ENCODE measurements at places on chromosomes 16 and 17.

GRCh38 chr16:85798901-85799496, 345 bp downstream of the EMC8 start:
- DNase-seq: no peak

GRCh38 chr17:18261146-18261515, 669 bp downstream of the MIEF2 start:
- DNase-seq: no peak

DNA sequence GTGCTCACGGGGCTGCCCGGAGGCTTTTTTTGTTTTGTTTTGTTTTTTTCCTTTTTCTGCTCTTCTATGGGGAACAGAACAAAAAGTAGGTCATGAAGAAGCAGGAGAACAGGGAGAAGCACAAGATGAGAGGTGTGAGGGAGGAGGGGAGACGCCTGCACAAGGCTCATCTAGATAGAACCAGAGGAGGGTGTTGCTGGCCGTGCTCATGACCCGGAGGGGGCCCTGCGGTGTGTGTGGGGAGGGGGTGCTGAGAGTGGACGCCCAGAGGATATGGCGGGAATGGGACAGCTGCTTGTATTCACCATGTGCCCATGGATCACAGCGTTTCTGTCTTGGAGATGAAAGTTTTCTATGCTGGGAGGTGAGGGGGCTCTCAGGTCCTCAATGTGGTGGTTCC, 183.7 kb downstream of the FOXL1 start:
- no peak for DNase-seq

DNA sequence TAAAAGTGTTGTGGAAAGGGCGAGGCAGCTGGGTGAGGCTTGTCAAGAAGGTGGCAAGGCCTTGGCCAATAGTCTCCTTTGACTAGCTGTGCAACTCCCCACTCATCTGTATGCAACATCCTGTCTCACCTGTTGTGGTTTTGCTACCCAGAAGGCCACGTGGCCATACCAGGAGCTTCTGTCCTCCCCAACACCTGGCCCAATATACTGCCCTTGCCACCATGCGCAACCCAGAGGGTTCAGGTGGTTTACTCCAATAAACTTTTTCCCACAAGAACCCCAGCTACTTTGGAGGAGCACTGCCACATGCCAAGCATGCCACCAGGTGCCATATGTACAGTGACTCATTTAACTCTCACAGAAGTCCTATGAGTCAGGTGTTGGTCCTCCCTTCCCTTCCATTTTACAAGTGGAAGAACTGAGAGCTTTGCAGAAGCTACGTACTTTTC, 10.2 kb downstream of the MYO19 start:
- DNase-seq: no peak

DNA sequence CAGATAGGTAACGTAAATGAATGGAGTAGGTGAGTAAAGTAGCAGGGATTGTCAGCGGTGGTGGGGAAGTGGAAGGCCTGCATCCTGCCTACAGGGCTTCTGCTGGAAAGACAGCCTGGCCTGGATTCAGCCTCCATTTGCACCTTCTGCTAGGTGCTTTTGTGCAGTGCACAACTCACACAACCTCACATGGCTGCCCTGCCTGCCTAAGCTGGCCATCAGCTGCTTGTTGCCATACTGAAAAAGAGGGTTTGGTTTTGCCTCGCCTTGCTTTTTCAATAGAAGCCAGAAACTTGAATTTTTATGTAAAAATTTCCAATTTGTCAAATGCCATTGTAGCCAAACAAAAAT, 36.3 kb downstream of the SOST start:
- no peak for DNase-seq

- no peak for DNase-seq
These were observed 65.7 kb upstream of the MED13 start for GRCh38 chr17:62130739-62131138.

GRCh38 chr17:49911719-49912118, 57.3 kb upstream of the DLX4 start:
- no peak for DNase-seq

DNA sequence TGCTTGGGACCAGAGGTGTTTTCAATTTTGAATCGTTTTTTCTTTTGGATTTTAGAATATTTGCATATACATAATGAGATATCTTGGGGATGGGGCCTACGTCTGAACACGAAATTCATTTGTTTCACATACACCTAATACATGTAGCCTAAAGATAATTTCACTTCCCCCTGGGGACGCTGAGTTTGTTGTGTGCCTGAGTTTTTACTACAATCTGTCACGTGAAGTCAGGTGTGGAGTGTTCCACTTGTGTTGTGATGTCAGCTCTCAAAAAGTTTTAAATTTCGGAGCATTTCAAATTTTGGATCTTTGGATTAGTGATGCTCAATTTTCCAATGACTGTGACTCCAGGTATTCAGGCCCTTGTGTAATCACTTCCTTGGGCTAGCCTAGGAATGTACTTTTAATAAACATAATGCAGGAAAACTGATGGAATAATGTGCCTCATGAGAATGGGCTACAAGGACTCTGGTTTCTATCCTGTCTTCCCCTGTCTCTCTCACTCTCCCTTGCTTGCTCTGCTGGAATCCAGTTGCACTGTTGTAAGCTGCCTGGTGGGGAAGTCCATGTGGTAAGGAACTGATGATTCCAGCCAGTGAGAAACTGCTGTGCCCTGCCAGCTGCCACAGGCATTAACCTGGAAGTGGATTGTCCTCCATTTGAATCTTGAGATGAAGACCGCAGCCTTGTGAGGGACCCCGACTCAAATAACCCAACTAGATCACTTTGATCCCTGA, 403.8 kb downstream of the SHISA9 start:
- DNase-seq: no peak

DNA sequence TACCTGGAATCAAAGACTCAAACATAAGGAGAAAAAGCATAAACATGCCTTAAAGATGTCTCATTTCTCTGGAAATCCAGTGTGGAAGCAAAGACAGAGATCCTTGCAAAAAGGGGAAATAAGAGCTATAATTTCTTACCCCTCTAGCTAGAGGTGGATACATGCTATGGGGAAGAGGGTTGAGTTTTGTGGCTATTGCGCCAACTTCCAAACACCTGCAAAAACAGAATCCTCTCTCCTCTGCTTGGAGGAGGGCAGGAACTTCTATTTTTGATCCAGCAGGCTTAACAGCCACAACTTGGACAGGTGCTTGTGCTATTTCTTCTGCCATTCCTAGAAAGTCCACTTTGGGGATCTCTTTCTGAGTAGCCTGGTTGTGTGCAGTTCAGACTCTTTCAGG, 21.5 kb upstream of the NUDT7 start:
- no peak for DNase-seq

DNA sequence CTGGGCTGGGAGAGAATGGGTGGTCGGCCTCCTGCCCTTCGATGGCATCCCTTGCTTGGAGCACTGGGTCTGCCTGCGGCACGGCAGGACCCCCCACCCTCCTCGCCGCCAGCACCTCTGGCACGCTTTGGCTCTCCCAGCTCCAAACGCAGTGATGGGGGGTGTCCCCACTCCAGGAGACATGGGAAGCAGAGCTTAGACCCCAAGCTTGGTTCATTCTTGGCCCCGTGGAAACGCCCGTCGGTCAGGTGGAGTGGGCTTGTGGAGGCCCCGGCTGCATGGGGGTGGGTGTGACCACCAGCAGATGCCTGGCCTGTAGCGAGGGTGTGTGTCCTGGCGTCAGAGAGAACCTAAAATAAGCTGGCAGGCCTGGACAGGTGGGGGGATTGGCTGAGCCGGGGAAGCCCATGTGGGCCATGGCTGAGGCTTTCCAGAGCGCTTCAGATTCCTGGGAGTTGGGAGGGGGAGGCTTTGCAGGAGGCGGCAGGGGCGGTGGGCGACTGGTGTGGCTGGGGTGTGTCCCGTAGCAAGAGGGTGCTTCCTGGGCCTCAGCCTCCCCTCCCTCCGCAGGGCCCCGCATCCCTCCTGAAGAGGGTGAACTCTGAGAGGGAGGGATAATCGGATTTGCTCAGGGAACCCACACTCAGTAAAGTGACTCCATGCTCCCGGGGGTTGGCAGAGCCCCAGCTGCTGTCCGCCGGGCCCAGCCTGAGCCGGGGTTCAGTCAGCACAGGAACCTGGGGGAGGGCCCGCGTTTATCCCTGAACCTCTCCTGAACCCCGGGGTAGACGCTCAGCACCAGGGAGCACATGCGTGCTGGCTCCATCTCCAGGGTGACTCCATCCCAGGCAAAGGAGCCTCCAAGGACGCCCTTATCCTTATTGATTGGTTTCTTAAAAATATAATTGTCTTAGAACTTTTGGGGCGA, 3.4 kb downstream of the CACNA1H start:
- no peak for DNase-seq

DNA sequence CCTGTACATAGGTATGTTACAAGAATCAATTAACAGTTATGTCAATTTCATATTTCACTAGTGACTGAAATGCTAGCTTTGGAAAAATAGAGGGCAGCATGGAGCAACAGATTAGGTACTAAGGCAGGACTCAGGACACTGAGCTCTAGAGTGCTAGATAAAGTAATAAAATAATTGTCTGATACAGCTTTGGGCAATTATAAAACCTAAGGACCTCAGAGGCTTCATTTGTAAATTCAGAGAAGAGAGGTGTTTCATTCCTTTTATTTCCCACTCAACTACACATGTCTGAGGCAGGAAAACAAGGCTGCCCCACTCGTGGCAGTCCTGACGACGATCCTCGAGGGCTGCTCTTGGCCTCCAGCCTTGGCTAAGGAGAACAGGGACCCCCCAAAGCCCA, 81.5 kb downstream of the CA4 start:
- DNase-seq: no peak

GRCh38 chr17:30915833-30916611, 5.7 kb upstream of the ADAP2 start:
- DNase-seq: no peak

DNA sequence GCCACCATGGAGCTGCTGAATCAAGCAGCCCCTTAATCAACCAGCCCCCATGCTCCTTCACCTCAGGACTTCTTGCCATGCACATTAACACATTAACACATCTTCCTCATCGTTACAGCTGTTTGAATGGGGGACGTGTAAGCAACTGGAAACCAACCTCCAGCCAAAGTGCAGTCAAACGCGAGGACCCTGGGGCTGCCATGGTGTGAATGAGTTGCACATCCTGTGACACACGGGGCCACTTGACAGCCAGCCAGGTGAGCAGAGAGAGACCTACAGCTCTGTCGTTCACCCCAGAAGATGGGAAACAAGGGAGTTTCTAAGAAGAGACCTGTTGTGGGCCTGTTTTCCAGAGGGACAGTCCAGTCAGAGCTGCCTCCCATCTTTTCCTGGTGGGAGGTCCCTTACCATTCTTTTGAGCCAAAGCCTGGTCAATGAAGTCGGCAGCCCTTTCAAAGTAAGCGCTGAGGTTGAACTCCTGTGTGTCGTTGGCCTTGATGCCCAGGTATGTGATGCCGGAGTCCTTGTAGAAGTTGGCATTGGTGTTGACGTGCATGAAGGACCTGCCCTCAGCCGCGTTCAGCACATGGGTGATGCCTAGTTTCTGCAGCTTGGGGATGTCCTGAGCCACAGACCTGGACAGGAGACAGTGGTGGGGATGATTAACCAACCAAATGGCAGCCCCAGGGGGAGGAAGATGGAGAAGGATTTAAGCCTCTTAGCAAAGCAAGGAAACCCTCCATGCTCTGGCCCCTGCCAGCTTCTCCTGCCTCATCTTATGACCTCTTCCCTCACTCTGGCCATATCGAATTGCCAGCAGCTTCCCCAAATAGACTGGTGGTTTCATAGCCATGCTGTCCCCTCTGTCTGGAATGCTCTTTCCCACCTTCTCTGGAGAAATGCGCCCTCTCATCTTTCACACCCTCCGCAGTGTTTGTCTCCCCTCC, 4.2 kb downstream of the DUSP3 start:
- DNase-seq: no peak

- DNase-seq: no peak
These were observed 56.0 kb upstream of the DOC2B start for GRCh38 chr17:237406-237955.

DNA sequence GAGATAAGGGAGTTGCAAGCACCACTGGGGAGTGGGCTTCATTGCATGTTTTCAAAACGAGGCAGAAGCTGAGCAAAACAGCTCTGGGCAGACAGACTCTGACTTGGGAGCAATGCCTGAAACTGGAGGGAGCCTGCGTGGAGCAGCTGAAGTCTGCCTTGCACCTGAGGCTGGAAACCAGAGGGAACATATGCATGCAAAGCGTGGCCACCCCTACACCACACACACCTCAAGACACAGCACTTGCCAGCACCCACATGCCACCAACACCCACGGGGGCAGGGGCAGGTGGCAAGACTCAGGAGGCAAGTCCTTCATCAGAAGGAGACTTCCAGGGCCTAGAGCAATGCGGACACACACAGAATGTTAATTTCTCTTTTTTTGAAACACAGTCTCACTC, 45.8 kb downstream of the COTL1 start:
- DNase-seq: no peak

DNA sequence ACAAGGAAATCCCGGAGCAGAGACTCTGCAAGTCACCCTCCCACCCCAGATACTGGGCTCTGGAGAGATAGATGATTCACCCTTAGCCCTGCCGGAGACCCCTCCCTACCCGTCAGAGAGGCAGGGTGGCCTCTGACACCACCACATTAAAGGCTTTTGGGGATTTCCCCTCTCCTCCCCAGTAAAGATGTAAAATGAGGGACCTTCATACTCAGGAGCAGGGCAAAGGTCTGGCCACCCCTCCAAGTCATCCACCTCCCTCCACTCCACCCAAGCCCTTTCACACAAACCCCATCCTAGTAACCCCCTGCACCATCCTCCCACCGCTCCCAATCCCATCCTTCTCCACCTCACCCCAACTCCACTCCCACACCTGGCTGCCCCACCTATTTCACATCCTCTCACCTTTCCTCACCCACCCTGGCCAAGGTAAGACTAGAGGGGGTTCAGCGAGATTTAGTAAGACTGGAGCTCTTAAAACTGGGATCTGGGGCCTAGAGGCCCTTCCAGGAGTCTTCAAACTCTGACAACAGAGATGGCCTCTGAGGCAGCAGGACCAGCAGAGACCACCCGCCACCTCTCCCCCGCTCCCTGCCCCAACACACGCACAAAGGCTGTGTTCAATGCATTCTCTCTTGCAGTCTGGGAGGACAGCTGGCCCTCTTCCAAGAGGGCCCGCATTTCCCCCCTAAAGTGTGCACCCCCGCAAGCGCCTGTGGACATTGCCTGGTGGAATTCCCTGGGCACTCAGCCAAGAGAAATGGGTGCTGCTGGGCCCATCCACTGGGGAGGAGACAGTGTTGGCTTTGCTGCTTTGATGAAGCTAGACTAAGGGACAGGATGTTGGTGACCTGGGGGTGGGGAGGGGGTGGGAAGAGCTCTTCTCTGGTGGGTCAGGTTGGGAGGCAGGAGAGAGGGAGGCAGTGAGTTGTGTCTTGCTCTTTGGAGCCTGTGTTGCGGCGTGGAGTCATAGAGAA, 1.1 kb downstream of the ABAT start:
- DNase-seq: peak; percentile 52

- no peak for DNase-seq
These were observed 44.3 kb upstream of the GNG13 start for GRCh38 chr16:844638-845350.

All from stimulated activated CD4-positive, alpha-beta T cell treated with anti-CD3 and anti-CD28 coated beads, TNF-alpha, amount 100 ng/mL, for 48 hours (primary cell).